T-helper 17 cell (primary cell): ENCODE measurements at places on chromosomes 3 and 15. TPM values are rescaled to one million over a fixed set of nuclear protein-coding genes. Genes with fewer than 3 reads are reported as not detected.

HYAL3 gene
- 2.7 TPM for total RNA-seq

NUSAP1 gene
- total RNA-seq = 16.3 TPM

IGSF11 gene
- total RNA-seq = 1.6 TPM

SLC22A14 gene
- 0.23 TPM for total RNA-seq

DNA sequence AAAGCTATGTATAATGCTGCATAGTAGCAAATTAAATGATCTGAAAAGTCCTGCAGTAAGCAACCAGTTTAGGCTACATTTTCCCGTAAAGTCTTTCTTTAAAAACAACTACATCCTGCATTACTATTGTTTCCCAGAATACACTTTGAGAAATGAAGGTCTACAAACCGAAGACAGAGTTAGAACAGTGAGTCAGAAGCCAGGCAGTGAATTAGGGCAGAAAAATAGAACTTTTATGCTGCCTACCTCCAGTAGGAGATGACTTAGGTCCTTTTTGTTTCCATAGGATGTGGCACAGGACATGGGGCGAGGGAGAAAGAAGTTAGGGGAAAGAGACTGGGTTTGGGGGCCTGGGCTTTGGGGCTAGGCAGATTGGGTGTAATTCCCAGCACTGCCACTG lies 127.3 kb downstream of the PPM1L start:
- H3K4me3 ChIP-seq = no peak overlapping the region
- no peak for DNase-seq
- no peaks in the 10 kb centered on the region for H3K4me1 ChIP-seq
- no peaks in the 10 kb centered on the region for H3K36me3 ChIP-seq
- no peaks in the 10 kb centered on the region for H3K27me3 ChIP-seq

- peaks cover 10% of the 10 kb centered on the region for H3K4me1 ChIP-seq
- peak overlapping the region; percentile 59 for H3K27ac ChIP-seq
- no peak overlapping the region for H3K4me3 ChIP-seq
Measured at GRCh38 chr3:119645813-119646212, 14.6 kb downstream of the POPDC2 start.

- no peaks in the 10 kb centered on the region for H3K27me3 ChIP-seq
- peak overlapping the region; percentile 81 for H3K4me3 ChIP-seq
- DNase-seq = no peak
- H3K27ac ChIP-seq = peak overlapping the region; percentile 12
Measured at GRCh38 chr15:58506064-58506490, 74.3 kb downstream of the LIPC start.

DNA sequence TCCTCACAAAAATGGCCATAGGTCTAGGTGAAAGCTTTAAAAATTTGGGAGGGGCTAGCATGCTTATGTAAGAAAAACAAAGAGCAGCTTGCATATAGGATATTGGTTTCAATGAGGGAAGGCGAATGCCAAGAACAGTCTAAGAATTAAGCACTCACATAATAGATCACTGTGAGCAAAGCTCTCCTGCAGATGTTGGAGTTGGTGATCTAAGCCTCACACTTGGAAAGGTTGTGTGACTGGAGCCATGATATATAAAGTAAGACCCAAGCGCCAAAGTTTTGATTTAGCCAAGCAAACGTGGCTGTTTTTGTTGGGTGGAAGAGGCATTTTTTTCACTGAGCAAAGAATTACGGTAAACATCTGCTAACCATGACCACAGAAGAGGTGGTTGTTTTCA lies 237.5 kb downstream of the FOXP1 start:
- peaks cover 4% of the 10 kb centered on the region for H3K36me3 ChIP-seq
- peaks cover 15% of the 10 kb centered on the region for H3K4me1 ChIP-seq
- no peaks in the 10 kb centered on the region for H3K27me3 ChIP-seq
- no peak overlapping the region for H3K27ac ChIP-seq
- no peak overlapping the region for H3K4me3 ChIP-seq
- DNase-seq = no peak

DNA sequence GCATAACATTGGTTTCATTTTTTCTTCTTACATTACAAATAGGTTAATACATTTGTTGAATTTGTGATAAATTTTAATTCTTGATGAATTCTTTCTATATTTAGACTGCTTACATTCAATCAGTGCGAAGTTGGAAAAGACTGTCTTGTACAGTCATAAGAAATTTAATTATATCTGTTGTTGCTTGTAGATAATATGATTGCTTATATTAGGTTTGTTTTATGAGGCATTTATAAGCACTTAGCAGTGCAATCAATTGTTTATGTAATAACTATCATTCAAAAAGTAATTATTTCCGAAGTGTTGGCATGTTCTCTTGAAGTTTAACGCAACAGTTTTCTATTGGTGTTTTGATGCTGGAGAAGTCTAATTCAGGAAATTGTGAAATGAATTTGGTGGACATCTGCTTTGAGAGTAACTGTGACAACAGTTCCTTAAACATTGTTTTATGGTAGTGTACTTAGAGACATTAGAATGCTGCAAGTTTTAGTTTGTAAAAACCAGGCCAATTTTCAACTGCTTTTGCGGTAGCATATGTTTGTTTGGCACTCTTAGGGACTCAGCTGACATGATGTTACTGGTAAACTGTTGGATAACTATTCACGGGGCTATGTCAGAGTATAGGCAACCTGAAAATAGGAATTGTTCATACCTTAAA lies 99.7 kb downstream of the NAALADL2 start:
- no peaks in the 10 kb centered on the region for H3K4me1 ChIP-seq
- H3K36me3 ChIP-seq = no peaks in the 10 kb centered on the region
- no peak overlapping the region for H3K27ac ChIP-seq
- no peak overlapping the region for H3K4me3 ChIP-seq

GRCh38 chr15:58182460-58183163 lies 44.4 kb downstream of the AQP9 start:
- DNase-seq = no peak
- peaks cover 5% of the 10 kb centered on the region for H3K36me3 ChIP-seq
- H3K27me3 ChIP-seq = peaks cover 41% of the 10 kb centered on the region
- no peak overlapping the region for H3K4me3 ChIP-seq
